ENCODE measurements at places on chromosomes 6 and 20. TPM values are rescaled to one million over a fixed set of nuclear protein-coding genes. Genes with fewer than 3 reads are reported as not detected.

NKX2-4 gene
- total RNA-seq = not detected

OR2J3 gene
- not detected for total RNA-seq

RFX6 gene
- total RNA-seq = not detected

HSD17B8 gene
- 40.3 TPM for total RNA-seq

CD24 gene
- total RNA-seq = 12.0 TPM

OR2H1 gene
- not detected for total RNA-seq

TREM2 gene
- 0.28 TPM for total RNA-seq

DNA sequence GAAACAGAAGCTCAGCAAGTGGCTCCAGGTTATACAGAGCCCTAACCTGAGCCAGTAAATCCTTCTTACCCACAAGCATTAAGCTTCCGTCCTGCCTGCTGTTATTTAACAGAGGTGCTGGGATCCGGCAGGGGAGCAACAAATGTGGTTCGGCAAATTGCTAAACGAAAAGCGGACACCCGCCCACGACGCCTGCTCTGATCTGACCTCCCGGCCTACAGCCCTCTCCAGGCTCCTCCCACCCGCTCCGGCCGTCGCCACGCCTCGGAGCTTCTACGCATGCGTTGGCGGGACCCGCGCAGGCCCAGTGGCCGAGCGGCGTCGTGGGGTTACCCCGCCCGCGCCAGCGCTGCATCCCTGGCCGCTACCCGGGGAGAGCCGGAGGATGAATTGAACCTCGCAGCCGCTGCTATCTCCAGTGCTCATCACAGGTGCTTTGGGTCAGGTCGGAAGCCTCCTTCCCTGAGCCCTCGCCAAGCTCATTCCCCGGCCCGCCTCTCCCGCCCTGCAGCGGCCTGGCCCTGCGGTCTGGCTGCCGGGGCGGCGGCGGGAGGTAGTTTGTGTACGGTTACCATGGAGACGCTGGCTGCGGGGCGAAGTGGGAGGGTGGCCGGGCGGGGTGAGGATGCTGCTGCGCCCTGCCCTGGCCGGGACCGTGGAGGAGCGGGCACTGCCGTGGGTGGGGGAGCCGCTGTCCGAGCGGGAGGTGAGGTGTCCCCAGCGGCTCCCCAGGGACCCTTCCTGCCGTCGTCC is at the start of gene ARMC2:
ARMC2 (plus strand) TSS at position 307 of the 753 bp plus-strand sequence. CDS start 5,846 bp downstream, outside the sequence.
- peak; percentile 96 for DNase-seq

DNA sequence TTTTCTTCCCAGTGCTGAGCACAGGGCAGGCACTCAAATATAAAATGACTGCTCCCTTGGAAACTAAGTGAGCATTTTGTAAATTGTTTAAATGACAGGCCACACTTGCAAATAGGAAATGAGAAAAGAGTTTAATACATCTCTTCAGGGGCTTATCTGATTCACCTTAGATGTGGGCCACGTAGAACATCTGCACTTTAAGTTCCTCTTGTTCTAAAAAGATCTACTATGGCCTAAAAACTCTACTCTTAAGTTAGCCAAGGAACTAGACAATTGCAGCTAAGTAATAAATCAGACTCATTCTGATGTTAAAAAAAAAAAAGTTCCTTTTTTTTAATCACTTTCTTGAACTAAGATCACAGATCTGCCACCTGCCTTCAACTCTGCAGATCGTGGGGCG is 126.3 kb downstream of the KIF16B start:
- no peak for DNase-seq

DNA sequence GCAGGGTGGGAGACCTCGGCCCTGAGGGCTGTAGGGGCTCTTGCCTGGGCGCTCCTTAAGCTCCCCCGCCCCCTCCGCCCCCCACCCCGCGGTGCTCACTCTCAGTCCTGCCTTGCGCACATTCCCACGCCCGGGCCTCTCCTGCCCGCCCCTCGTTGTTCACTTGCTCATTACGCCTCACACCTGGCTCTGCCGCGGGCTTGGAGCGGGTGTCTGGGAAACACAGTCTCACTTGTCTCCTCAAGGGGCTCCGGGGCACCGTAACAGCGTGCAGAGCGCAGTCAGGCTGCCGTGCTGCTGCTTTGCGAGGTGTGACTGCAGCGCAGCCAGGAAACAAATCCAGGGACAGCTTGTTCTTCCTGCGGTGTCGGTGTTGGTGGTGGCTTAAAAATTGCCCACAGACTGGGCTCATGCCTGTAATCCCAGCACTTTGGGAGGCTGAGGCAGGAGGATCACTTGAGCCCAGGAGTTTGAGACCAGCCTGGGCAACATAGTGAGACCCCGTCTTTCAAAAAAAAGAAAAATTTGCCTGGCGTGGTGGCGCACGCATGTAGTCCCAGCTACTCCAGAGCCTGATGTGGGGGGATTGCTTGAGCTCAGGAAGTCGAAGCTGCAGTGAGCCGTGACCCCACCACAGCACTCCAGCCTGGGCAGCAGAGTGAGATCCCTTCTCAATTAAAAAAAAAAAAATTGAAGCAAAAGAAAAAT is 4.6 kb downstream of the NPBWR2 start:
- no peak for DNase-seq

GRCh38 chr6:112253498-112253840 is 898 bp downstream of the LAMA4 start:
- DNase-seq = no peak

DNA sequence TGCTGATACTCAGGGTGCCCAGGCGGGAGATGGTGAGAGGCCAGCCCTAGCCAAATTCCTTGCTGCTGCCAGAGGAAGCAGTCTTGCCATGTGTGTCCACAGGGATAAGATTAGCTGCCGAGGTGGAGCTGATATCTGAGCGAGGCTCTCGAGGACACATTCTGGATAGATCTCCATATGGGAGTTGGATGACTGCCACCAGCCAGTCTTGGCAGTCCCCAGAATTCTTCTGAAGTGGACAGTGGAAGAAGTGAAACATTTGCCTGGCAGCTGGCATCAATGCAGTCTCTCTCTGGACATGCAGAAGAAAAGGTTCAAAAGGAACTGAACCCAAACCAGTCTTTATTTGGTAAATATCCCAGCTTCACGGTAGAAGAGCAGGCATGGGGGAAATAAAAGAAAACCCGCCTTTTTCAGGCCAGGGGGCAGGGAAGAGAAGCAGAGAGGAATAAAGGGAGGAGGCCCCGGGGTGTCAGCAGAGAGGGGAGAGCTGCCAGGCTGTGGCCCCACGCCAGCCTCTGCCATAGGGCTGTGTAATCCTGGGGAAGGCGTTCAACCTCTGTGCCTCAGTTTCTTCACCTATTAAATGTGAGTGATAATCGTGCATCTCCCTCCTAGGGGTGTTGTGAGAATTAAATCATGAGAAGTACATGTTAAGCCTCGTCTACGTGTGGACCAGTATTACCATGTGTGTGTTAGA is 3.7 kb upstream of the FUCA2 start:
- DNase-seq = no peak

All from left lobe of liver (tissue), 2 donors.